Muscle of leg (tissue), 16 donors: ENCODE measurements at places on chromosomes 12 and 14. TPM values are rescaled to one million over a fixed set of nuclear protein-coding genes. Genes with fewer than 3 reads are reported as not detected.

DNA sequence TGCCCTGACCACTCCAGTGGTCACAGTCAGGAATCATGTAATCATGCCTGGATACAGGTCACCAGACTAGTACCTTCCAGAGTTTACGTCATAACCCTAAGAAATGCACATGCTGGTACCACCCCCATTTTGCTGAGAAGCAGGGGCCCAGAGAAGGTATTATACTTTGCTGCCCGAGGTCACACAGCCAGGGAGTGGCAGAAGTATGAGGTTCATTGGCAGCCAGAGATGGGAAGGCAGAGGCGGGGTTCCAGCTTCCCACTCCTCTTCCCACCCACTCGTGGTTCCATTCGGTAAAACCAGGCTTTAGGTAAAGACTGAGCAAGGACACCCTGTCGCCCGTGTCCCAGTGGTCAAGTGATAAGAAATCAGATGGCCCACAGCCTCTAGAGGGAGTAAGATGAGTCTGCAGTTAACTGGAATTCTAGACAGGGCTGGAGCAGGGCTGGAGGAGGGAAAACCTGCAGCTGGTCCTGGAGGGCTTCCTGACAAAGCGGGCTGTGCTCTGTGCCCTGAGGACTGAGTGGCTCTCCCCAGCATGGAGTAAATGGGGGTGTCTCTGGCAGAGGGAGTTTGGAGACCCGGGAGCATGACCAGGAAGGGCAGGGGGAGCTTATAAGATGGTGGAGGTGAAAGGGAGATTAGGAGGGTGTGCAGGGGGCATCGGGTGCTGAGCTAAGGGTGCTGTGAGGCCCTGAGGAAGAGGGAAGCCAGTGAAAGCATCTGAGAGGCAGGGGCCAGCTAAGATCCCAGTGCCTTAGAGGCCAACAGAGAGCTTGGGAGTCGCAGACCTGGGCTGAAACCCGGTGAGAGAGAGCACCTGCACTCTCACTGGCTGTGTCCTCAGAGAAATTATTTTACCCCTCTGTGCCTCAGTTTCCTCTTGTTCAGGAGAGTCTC, 5.7 kb downstream of the FAM222A start:
- no peak for DNase-seq

- no peak for DNase-seq
Observed at GRCh38 chr12:58189030-58189429, 247.7 kb downstream of the ATP23 start.

- no peak for DNase-seq
Observed at GRCh38 chr12:102814691-102815367, 102.2 kb downstream of the PAH start.

The CLEC14A gene
- polyA plus RNA-seq, result 19.5 TPM

The DTX1 gene
- polyA plus RNA-seq, result 3.3 TPM
